ENCODE measurements at places on chromosomes 1 and 21. TPM values are rescaled to one million over a fixed set of nuclear protein-coding genes. Genes with fewer than 3 reads are reported as not detected.

The DHDDS gene
- total RNA-seq, result 87.2 TPM

The SYCP1 gene
- not detected for total RNA-seq

The HTR1D gene
- not detected for total RNA-seq

The LRRN2 gene
- not detected for total RNA-seq

The S100A5 gene
- total RNA-seq, result 0.26 TPM

The MAP3K6 gene
- 18.2 TPM for total RNA-seq

The ELAPOR1 gene
- total RNA-seq, result 0.25 TPM

The TNFRSF18 gene
- total RNA-seq, result not detected

The OR14K1 gene
- total RNA-seq, result not detected

The PGBD5 gene
- 0.06 TPM for total RNA-seq

The FABP3 gene
- total RNA-seq, result 57.1 TPM

The SLC9C2 gene
- not detected for total RNA-seq

The TRIM17 gene
- total RNA-seq, result 0.12 TPM

The PRAMEF9 gene
- total RNA-seq, result not detected

The ATP1A4 gene
- total RNA-seq, result not detected

The SLC66A1 gene
- total RNA-seq, result 21.7 TPM

The MYBPH gene
- total RNA-seq, result 0.06 TPM

The SPATA21 gene
- total RNA-seq, result not detected

The CRNN gene
- not detected for total RNA-seq

The KPRP gene
- not detected for total RNA-seq

The KCNA3 gene
- not detected for total RNA-seq

The FHAD1 gene
- 0.13 TPM for total RNA-seq

The PTGFR gene
- total RNA-seq, result 37.7 TPM

The OR6N1 gene
- not detected for total RNA-seq

The TAF5L gene
- 13.5 TPM for total RNA-seq

The ST6GALNAC3 gene
- 0.44 TPM for total RNA-seq

All from aortic smooth muscle cell (primary cell).